ENCODE measurements at places on chromosomes 4 and X.

- no peak for DNase-seq
Measured at GRCh38 chr4:94126669-94127068, 81.0 kb upstream of the SMARCAD1 start.

- DNase-seq: no peak
Measured at GRCh38 chrX:120036704-120037103, 40.8 kb downstream of the RHOXF2B start.

DNA sequence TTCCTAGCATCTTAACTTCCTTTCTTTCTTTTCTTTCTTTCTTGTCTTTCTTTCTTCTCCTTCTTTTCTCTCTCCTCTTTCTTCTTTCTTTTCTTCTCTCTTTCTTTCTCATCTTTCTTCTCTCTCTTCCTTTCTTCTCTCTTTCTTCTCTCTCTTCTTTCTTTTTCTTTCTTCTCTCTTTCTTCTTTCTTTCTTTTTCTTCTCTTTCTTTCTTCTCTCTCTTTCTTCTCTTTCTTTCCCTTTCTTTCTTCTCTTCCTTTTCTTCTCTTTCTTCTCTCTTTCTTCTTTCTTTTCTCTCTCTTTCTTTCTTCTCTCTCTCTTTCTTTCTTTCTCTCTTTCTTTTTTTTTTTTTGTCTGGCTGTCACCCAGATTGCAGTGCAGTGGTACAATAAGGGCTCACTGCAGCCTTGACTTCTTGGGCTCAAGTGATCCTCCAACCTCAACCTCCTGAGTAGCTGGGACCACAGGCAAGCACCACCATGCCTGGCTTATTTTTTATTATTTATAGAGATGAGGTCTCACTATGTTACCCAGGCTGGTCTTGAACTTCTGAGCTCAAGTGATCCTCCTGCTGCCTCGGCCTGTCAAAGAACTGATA is 17.5 kb downstream of the NMU start:
- no peak for DNase-seq

GRCh38 chrX:112081781-112082652 is 559 bp downstream of the TRPC5 start:
- no peak for DNase-seq
